Activated CD4-positive, alpha-beta T cell treated with anti-CD3 and anti-CD28 coated beads for 36 hours (primary cell): ENCODE measurements at places on chromosomes 2 and 18. TPM values are rescaled to one million over a fixed set of nuclear protein-coding genes. Genes with fewer than 3 reads are reported as not detected.

- no peak for DNase-seq
Observed at GRCh38 chr2:181178130-181178529, 197.7 kb downstream of the UBE2E3 start.

- no peak for DNase-seq
Observed at GRCh38 chr2:30567317-30567716, 120.3 kb downstream of the LCLAT1 start.

DNA sequence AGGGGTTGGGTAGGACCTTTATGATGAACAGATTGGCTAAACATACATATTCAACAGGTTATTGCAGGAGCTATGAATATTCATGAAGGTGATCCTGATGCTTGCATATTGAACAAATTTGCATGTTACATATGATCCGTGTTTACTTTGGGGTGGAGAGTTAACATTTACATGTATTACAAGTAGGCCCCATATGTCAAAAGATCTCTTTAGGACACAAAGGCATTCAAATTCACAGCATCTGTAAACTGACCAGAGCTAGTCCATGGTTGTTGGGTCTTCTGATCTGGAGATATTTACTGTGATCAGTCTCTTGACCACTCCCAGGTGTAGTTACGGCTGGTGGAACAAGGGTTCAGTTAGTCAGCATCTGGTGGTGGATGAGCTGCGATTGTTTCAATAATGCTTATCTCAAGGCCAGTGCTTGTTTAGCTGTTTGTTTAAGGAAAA is 80.4 kb downstream of the PMAIP1 start:
- no peak for DNase-seq

The KLHL41 gene
- total RNA-seq, result 0.46 TPM

DNA sequence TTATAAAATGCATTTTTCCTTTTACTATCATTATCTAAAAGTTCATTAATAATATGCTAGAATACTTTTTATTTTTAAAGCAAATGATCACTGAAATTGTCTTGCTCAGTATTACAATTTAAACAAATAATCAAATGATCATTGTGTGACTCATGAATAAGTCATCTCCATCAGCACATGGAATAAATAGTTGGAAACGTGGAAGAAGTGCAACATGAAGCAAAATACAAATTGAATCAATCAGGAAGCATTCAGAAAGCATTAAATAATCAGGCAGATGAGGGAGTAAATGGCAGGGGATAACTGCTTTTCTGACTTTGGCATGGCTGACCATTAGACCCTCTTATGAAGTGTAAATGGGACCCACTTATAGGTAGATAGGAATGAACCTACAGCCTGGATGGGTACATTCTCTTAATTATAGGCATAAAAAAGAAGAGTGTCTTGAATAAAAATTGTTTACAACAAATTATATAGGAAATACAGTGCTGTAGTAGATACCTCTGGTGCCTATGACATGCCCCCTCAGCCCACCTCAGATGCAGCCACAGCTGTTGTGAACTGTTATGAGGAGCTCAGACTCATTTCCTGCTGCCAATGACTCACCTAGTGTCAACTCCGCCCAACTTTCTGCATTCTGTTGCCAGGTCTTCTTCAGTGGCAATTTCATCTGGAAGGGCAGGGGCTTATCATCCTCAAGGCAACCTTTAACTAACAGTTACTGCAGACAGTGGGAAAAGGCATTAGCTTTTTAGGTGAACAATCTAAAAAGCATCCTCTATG is 936.0 kb downstream of the TRIB2 start:
- peak; percentile 18 for DNase-seq

GRCh38 chr2:52976143-52976949 is 791.3 kb upstream of the CHAC2 start:
- DNase-seq, result peak; percentile 18

GRCh38 chr2:226793646-226794045 is 6.0 kb downstream of the IRS1 start:
- no peak for DNase-seq

DNA sequence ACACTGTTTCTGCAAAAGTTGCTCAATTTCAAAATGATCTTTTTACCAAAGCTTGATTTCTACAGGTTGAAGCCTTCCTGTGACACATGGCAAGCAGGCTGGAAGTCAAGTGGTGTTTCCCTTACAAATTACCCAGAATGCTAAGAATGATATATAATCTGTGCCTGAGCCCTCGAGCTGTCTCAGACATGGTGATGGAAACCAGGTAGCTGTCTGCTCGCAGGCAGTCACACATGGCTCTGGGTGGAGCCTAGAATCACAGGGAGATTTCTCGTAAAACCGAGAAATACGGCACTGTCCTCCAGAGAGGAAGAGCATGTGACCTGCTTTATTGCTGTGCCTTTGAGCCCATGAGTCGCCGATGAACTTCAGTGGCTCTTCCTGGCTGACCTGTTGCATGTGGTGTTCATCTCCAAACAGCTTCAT is 392.9 kb downstream of the ZNF521 start:
- no peak for DNase-seq

The EIF2AK2 gene
- total RNA-seq, result 66.4 TPM

GRCh38 chr18:39779926-39780325 is 2175.1 kb upstream of the PIK3C3 start:
- DNase-seq, result no peak

The ITPRIPL1 gene
- 24.8 TPM for total RNA-seq

The VAMP5 gene
- total RNA-seq, result 21.4 TPM

The EFR3B gene
- 1.1 TPM for total RNA-seq

GRCh38 chr2:196136151-196136550 is 35.2 kb downstream of the STK17B start:
- DNase-seq, result no peak

The VIT gene
- not detected for total RNA-seq

The DDX18 gene
- total RNA-seq, result 180 TPM

The CD28 gene
- total RNA-seq, result 175 TPM

DNA sequence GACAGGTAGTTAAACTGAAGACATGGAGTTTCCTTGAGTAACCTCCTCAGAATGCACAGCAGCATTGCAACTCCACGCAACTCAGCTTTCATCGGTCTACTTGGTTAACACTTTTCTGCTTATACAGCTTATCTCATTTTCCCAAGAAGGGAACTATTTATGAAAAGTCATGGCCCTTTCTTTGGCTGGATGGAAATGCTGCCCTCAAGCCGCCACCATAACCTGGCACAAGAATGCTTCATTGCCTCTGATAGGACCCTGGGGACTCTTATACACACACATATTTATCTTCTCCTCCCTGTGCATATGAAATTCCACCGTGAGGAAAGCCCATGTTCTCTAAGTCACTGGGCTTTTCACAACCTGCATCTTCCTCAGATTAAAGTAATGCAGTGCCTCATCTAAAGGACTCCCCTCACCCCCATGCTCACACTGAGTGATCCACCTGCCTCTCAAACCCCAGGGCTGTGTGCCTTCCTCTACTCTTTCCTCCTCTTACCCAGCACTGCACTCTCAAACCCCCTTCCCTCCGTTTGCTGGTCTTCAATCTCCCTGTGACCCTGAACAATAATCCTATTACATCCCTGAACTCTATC is 192.0 kb upstream of the HNRNPA3 start:
- DNase-seq, result no peak

The CPS1 gene
- total RNA-seq, result 3.5 TPM

- no peak for DNase-seq
Observed at GRCh38 chr18:9244376-9244775, 90.2 kb upstream of the TWSG1 start.

The AQP12A gene
- not detected for total RNA-seq

GRCh38 chr2:119941388-119941787 is 71.5 kb upstream of the EPB41L5 start:
- no peak for DNase-seq

GRCh38 chr2:196341277-196341841 is 170.0 kb upstream of the STK17B start:
- no peak for DNase-seq

GRCh38 chr2:14621114-14621513 is 11.4 kb upstream of the LRATD1 start:
- no peak for DNase-seq

The SERPINB3 gene
- not detected for total RNA-seq

DNA sequence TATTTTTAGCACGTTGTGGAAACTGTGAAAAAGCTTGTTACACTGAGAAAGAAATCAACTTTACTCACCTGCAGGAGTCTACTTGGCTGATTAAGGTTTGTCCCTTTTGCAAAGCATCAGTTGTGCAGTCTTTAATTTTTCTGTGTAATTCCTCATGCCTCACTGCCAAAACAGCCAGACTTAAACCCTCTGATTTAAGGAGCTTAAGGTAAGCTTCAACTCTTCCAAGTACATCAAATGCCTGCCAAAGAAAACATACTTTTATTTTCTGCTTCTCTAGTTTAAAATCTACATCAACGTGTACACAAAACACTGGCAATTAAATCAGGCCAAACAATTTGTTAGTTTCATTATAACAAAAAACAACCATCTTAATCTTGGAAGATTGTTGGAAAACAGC is 98.0 kb upstream of the TTN start:
- DNase-seq, result no peak

DNA sequence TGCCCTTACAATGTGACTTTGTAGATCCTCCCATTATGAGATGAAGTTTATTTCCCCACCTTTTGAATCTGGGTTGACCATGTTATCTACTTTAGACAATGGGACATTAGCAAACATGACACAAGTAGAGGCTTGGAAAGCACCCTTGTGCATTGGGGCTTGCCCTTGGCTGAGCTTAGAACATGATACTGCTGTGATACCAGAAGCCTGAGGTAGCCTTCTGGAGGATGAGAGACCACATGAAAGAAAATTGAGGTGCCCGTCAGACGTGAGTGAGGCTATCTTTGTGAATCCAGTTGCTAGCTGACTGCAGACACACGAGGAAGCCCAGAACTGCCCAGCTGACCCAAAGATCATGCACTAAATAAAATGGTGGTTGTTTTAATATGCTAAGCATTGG is 341.2 kb downstream of the CYP26B1 start:
- no peak for DNase-seq

The TTR gene
- total RNA-seq, result not detected

The IL1A gene
- 6.6 TPM for total RNA-seq

- no peak for DNase-seq
Observed at GRCh38 chr2:112005406-112006075, 49.5 kb upstream of the TMEM87B start.

- DNase-seq, result no peak
Observed at GRCh38 chr2:170525566-170525900, 189.6 kb upstream of the SP5 start.

The CLEC4F gene
- not detected for total RNA-seq

The LMAN2L gene
- total RNA-seq, result 4.8 TPM

GRCh38 chr2:8371653-8372052 is 310.2 kb upstream of the ID2 start:
- DNase-seq, result no peak

GRCh38 chr2:212940816-212941215 is 210.6 kb downstream of the IKZF2 start:
- DNase-seq, result no peak

DNA sequence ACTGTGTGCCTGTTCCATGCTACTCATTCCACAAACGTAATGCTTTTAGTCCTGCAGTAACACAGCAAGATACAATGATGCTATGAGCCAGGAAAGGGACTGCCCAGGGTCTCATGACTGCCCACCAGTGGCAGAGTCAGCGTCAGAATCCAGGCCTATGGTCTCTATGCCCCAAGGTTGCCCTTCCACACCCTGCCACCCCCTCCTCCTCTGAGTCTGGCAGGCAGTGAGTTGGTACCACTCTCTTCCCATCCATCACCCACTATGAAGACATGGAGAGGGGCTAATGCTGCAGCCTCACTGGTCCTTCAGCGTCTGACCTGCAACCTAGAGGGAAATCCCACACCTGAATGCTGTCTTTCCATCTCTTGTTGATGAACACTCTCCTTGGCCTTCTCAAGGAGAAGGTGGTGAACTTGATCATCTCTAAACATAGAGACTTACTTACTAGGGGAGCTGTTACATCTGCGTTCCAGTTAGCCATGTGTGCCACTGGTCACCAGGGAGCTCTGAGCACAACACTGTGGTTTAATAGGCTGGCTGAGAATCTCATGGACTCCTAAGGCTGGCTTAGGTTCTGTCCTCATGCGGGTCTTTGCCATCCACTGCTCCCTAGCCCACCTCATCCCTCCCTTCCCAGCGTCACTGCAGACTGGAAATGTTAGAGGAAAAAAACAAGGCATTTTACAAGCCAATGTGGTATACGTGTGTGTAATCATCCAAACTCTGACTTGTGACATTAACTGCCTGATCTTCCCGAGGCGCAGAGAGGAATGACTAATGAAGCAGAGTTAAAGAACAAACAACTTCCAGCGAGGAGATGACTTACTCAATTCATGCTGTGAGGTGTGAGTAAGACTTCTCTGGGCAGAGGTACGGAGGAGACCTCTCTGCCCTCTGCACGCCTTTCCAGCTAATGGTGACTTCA is 28.8 kb downstream of the STEAP3 start:
- no peak for DNase-seq
